H1 (cell line): ENCODE measurements at places on chromosomes 2 and 18. TPM values are rescaled to one million over a fixed set of nuclear protein-coding genes. Genes with fewer than 3 reads are reported as not detected.

DNA sequence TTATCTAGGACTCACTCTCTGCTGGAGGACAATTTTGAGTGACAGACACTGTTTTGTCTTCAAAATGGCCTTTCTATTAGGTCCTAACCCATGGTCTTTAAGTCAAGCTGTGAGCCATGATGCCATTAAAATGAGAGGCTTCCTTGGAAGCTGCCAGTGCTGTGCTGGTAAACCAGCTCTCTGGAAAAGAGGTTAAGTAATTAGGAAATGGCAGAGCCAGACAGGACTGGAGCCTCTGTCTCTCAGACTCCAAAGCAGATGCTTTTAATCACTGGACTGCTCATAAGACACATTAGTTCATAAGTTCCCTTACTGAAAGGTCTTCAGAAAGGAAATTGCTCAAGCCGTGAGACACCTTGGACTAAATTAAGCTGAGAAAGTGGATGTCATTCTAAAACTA, 25.8 kb upstream of the LHCGR start:
- no peak for DNase-seq

The CRYGD gene
- 0.98 and 2.9 TPM in 2 replicates for total RNA-seq

DNA sequence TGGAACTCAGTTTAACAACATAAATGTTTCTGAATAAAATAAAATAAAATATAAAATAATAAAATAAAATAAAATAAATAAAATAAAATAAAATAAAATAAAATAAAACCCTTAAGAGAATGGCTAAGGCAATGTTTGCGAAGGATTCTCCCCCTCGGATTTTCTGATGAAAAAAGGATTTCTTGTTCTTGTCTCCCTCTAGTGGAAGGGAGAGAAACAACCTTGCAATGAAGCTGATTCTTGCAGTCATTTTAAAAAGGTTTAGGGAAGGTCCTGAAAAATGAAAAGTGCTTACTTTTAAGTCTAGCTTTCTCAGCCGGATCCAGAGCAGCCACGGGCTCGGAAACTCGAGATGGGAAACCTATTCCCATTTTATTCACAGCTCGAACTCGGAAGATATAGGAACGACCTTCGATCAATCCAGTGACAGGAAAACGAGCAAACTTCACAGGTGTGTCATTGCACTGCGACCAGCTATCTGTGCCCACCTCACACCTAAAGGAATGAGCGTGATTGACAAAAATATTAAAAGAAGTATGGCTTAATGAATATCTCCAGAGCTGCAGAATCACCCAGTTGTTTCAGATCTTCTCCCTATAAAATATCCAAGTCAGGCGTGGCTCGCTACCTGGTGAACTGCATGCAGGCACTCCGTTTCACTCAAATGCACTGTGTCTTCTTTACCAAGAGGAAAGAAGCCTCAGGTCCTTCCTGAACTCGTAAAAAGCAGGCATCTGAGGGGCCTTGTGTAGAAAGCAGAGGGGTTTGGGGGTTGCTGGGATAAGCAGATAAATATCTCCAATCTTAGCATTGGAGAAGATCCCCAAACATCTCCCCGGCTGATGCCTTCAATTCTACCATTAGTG, 68.1 kb downstream of the MYOM1 start:
- DNase-seq = no peak

DNA sequence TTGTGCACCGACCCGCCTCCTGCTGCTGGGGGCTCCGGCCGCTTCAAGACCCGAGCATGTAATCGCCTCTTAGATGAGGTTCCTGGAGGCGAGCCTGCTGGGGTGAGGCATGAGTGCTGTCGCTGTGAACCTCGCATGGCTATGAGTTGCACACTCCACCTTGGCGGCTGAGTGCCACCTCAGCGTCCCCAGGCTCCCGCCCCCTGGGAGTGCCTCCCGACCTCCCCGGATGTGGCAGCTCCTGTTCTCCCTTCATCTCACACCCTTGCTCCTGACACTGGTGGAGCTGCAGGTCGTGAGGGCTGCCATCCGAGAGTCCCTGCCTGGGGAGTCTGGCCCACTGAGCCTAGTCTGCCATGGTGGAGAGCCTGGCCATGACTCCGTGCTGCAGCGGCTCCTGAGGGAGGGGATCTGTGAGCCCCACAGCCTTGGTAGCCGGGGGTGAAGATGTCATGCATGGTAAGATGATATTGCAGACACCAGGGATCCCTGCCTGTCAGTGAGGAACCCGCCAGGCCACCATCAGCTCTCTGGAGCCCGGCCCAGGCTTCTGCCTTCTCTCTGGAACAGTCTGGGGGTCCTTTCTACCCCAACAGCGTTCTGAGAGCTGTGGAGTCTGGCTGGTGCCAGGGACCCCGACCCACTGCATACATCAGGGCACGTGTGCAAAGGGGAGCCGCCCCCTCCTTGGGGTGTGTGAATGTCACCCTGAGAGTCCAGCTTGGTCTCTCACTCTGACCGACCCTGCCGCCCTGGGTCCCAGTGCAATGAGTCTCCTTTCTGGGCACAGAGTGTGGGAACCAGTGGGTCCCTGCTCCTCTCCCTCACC, 61.6 kb upstream of the HS6ST1 start:
- no peak for DNase-seq

DNA sequence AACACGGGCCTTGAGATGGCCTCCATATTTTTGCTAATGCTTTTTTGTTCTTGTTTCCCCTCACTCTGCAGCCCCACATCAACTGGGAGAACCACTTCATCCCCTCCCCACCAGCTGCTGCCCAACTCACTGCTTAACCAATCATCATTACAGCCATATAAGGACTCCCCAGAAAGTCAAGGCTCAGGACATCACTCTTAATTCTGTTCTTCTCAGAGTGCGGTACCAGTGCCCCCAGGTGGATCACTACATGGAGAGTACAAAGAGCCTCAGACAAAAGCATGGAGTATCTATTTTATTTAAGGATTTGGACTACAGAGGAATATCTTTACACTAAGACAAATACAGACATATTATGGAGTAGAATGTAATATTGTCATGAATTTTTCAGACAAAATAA, 340.6 kb downstream of the PAX3 start:
- no peak for DNase-seq

- DNase-seq = peak; percentile 13
These were observed at the start of gene SULT1C2 for GRCh38 chr2:108288534-108289106. SULT1C2 (plus strand) TSS chr2:108288895; CDS start chr2:108293668, 4,773 bp downstream.

GRCh38 chr18:24853076-24853475, 392.6 kb downstream of the HRH4 start:
- DNase-seq = no peak

DNA sequence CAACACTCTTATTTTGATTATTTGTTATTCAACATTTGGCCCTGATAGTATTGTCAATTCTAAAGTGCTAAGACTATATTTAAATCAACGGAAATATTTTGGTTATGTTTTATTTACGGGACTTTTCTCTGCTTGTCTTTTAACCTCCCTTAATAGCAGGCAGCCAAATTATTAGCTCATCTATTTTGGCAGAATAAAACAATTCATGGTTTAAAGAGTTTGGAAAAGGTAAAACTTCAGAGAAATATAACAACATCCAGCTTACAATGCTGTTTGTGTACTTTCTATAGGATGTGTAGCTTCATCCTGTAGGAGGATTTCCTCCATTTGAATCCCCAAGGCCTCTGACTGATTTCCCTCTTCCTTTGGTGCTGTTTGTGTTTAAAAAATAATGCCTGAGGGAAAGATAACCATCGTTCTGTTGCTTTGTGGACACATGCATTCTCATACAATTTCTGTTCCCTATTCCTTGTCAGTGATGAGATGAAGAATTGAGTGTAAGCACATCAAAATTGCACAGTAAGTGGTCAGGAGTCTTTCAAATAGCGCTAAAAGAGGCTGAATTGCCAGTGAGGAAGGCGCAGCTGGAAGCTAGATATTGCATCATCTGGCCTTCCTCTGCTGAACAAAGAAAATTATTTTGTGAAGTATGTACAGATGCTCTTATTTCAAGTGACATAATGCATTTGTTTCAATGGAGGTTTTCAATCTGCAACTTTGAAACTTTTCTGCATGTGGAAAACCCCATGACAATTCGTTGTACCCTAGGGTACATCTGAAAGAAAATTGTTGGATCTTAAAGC, 80.3 kb downstream of the CD28 start:
- DNase-seq = no peak

DNA sequence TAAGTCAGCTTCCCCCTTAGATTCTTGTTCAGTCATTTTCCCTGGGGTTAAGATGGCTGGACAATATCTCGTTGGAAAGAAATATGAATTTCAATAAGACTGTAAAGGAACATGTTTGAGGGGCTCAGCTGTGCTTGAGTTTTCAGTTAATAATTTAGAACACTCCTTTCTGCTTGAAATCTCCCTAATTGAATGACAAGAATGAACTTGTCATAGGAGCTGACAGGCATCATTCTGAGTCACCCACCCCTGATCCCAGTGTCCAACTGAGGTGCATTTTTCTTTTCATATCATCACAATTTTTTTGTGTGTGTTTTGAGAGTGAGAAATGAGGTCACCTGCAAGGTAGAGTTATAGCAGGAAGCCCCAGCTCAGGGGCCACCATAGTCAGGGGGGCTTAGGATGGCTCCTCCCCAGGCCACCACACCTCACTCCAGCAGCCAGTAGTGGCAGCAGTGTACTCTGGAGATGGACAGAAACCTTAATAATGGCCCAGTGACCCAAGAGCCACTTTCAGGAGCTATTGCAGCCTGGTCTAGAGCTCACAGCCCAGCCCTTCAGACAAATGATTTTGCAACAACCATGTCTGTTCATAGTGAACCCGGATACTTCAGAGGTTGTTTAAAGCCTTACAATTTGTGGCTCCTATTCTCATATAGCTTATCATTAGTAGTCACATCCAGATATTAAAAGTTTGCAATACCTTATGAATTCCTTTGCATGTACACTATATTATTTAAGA, 174.5 kb downstream of the MAIP1 start:
- no peak for DNase-seq

- no peak for DNase-seq
These were observed 53.7 kb upstream of the FRZB start for GRCh38 chr2:182920089-182920488.

The KIF1A gene
- total RNA-seq = 267 and 281 TPM in 2 replicates

- DNase-seq = peak; percentile 77
These were observed 582.8 kb downstream of the ZEB2 start for GRCh38 chr2:143936848-143937722.

The ST8SIA3 gene
- total RNA-seq = 3.7 and 5.1 TPM in 2 replicates

- DNase-seq = no peak
These were observed 1.5 kb downstream of the ZC3H8 start for GRCh38 chr2:112253261-112253815.

DNA sequence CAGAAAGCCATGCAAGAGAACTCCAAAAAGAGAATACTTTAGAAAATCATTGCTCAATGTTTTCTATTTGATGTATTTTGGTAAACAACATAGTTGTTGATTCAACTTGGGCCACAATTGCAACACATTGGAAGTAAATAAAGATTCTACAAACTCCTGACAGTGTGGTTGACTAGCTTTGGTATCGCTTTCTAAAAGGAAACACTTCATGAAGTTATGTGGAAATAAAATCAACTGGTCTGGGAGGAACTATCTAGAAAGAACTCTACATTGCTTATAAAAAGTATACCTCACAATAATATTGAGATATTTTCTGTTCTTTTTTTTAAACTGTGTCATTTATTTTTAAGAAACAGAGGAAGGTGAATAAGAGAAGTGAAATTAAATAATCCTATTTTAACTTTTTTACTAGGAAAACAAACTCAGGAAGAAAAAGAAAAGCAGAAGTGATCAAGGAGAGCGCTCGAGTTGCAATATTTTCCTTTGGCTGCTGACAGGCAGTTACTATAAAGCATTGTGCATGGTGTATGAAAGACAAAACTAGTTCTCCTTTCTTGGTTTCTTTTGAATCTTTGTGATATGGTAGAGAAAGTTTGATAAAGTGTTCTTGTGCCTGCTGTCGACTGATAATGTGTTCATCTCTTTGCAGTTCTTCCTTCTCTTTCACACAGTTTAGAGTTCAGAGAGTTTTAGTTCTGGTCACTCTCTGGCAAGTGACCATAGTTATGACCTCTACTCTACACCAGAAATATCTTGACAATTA, 3.0 kb downstream of the DHRS9 start:
- no peak for DNase-seq

GRCh38 chr2:47002480-47003381, 87.1 kb upstream of the MCFD2 start:
- no peak for DNase-seq

- no peak for DNase-seq
These were observed 59.4 kb upstream of the RMDN2 start for GRCh38 chr2:37865640-37866039.

GRCh38 chr2:227191367-227191766, 26.9 kb downstream of the COL4A3 start:
- DNase-seq = no peak

- DNase-seq = no peak
These were observed 9.3 kb downstream of the MAP4K4 start for GRCh38 chr2:101706819-101707177.

GRCh38 chr2:159497256-159497655, 119.1 kb downstream of the BAZ2B start:
- DNase-seq = no peak

DNA sequence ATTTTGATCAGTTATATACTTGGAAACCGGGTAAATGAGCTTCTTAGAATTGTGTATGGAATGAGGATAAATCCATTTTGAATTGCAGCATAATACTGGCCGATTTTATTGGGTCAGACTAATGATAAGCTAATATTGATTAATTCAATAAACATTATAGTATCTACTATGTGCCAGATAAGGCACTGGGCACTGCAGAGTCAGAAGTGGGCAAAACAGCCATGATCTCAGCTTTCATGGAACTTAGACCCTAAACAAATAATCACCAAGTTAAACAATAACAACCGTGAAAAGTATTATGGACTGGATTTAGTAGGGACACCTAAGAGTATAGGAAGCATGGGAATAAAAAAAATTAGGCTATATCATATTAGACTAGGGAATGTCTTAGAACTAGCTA, 297.0 kb upstream of the PKDCC start:
- no peak for DNase-seq

GRCh38 chr18:35131387-35132020, 90.3 kb downstream of the MAPRE2 start:
- no peak for DNase-seq

The KLHL30 gene
- 0.08 TPM in 1 of 2 replicates, not detected in the other for total RNA-seq

DNA sequence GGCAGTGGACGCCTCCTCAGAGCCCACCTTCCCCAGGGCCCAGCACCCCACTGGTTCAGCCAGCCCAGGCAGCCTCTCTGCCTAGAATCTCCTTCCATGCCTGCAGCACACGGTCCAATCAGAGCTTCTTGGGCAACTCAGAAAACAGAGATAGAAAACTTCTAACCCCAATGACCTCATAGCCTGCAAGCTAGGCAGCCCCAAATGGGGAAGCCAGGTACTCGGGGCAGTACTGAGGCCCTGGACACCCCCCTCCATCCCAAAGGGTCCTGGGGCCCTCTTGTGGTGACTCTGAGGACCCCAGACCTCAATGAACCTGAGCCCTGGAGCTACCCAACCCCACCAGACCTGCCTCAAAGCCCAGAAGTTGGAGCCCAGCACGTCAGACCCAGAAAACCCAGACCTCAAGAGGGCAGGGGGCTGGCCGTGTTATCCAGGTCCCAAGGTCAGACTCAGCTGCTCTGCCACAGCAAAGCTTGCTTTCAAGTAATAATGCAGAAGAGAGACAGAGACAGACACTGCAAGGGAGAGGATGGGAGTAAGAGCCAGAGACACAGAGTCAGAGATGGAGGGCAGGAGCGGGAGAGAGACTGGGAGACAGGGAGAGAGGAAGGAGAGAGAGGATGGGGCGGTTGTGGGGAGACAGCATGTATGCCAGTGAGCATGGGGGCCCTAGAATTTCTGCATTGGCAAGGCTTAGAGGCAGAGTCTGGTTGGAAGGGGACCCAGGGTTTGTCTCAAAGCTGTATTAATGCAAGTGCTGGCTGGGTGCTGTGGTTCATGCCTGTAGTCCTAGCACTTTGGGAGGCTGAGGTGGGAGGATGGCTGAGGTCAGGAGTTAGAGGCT, 28.2 kb downstream of the SERTAD2 start:
- no peak for DNase-seq
